ENCODE measurements at places on chromosomes 7 and 10.
A peak's percentile ranks its signal among the peaks of the same experiment; 100 is the strongest.

DNA sequence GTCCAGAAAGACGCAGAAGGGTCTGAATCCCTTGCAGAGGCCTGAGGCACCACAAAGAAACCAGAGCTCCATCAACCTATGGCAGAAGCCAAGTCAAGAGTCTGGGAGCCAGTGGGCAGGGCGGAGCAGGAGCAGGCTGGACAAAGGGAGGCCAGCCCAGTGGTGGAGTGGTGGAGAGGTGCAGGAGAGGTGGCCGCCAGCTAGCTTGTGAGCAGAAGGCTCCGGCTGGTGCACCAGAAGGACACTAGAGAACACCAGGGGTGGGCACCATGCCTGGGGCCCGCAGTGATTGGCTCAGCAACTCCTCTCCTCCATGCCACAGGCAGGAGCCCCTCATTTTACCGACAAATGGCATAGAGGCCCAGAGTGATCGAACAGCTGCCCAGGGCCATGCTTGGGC, 186.6 kb downstream of the GRID1 start:
- no peak for DNase-seq

GRCh38 chr10:28744069-28744768, 66.9 kb downstream of the BAMBI start:
- DNase-seq, result no peak

GRCh38 chr10:85888004-85888403, 478.6 kb downstream of the GRID1 start:
- DNase-seq, result no peak

- no peak for DNase-seq
Observed at GRCh38 chr7:17070231-17070708, 188.5 kb upstream of the AGR3 start.

GRCh38 chr10:101272229-101272868, 43.1 kb upstream of the LBX1 start:
- peak; percentile 59 for DNase-seq

DNA sequence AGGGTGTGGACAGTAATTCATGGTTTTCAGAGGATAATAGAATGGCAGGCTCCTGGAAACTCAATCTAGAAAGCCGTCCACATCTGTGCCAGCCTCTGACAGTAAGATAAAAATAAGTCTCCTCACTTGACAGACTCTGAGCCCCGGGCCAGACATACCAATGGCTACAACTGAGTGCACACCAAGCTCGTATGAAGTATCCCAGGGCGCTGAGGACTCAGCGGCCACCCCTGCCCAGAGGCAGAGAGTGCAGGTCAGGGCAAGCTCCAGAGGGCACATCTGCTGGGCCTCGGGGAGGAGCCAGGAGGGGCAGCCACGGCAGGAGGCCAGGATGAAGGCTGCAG, 262.8 kb upstream of the TCERG1L start:
- DNase-seq, result no peak

DNA sequence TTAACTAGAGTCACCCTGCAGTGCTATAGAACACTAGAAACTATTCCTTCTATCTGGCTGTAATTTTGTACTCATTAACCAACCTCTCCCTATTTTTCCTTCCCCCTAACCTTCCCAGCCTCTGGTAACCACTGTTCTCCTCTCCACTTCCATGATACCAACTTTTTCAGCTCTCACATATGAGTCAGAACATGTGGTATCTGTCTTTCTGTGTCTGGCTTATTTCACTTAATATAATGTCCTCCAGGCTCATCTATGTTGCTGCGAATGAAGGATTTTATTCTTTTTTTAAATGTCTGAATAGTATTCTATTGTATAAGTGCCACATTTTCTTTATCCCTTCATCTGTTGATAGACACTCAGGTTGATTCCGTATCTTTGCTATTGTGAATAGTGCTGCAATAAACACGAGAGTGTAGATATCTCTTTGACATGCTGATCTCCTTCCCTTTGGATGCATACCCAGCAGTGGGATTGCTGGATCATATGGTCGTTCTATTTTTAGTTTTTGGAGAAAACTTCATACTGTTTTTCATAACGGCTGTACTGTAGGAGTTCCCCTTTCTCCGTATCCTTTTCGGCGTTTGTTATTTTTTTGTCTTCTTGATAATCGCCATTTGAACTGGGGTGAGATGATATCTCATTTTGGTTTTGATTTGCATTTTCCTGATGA, 101.4 kb downstream of the FAM107B start:
- no peak for DNase-seq

DNA sequence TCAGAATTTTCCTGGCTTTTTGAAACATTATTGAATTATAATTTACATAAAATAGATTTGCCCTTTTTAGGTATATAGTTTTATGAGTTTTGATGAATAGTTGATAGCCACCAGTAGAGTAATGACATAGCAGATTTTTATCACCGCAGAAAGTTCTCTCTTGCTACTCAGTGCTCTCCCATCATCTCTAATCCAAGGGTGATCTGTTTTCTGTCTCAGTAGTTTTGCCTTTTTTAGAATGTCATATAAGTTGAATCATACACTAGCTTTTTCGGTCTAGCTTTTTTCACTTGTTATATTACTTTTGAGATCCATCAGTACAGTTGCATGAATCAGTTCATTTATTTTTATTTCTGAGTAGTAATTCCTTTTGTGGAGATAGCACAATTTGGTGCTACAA, 17.9 kb downstream of the RSBN1L start:
- DNase-seq, result no peak
